ENCODE measurements at places on chromosomes 6 and 20. TPM values are rescaled to one million over a fixed set of nuclear protein-coding genes. Genes with fewer than 3 reads are reported as not detected.

- no peaks in the 10 kb centered on the region for H3K4me1 ChIP-seq
- no peak overlapping the region for H3K4me3 ChIP-seq
- no peaks in the 10 kb centered on the region for H3K27me3 ChIP-seq
- no peaks in the 10 kb centered on the region for H3K36me3 ChIP-seq
- no peak for DNase-seq
These were observed 855.8 kb downstream of the HACE1 start for GRCh38 chr6:104003803-104004516.

DNA sequence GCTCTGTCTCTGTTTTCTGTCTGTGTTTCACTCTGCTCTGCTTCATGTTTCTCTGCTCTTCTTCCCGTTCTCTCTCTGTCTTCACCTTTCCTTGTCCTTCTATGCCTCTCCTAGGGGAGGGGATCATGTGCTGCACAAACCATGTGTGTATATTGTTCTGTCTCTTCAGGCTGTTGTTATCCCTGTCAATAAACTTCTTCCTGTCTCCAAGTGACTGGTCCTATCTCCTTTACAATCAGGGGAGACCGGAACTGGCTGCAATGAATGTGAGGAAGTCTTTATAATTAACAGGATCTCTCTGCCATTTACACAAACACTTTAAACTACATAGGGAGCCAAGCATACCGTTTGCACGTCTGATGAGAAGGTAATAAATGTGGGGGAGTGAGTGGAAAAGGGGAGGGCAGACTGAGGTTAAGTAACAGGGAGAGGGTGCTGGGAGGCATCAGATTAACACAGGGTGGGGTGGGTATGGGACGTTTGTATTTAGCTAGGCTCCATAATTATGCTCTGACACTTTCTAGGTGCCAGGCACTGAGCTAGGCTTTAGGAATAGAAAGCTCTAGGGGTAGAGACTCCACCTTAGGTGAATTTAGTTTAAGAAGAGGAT lies 626.1 kb downstream of the DHX35 start:
- H3K27ac ChIP-seq, result no peak overlapping the region
- H3K27me3 ChIP-seq, result no peaks in the 10 kb centered on the region
- H3K4me3 ChIP-seq, result no peak overlapping the region
- no peaks in the 10 kb centered on the region for H3K4me1 ChIP-seq
- no peak for DNase-seq

- no peak overlapping the region for H3K4me3 ChIP-seq
- H3K27ac ChIP-seq, result no peak overlapping the region
- peak; percentile 82 for DNase-seq
- no peaks in the 10 kb centered on the region for H3K4me1 ChIP-seq
These were observed 101.0 kb upstream of the DTNBP1 start for GRCh38 chr6:15763837-15764236.

GRCh38 chr6:128259730-128260685 lies 260.4 kb downstream of the PTPRK start:
- no peaks in the 10 kb centered on the region for H3K27me3 ChIP-seq
- H3K4me3 ChIP-seq, result no peak overlapping the region
- no peak for DNase-seq
- no peak overlapping the region for H3K27ac ChIP-seq
- no peaks in the 10 kb centered on the region for H3K36me3 ChIP-seq

DNA sequence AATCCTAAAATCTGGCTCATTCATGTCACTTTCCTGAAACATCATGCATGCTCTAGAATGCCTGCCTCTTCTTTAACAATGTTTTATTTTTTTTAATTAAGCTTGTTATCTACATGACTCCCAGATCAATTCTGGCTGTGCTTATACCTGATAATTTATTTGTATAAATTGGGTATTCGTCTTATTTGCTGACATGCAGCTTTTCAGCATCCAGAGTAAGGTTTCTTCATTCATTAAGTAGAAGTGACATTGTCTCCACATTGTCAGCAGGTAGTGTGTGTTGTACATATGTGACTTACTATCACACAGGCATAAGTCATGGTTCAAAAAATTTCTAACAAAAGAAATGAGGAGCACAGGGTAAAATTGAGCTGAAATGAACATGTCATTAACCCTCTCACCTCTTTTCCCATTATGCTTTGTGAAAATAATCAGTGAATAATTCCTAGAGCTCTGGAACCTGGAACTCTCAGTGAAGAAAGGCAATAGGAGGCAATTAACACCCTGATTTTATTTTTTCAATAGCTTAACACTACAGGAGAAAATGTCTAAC lies 157.4 kb downstream of the OPRM1 start:
- no peaks in the 10 kb centered on the region for H3K27me3 ChIP-seq
- H3K27ac ChIP-seq, result no peak overlapping the region
- H3K4me1 ChIP-seq, result no peaks in the 10 kb centered on the region
- no peak overlapping the region for H3K4me3 ChIP-seq

- no peaks in the 10 kb centered on the region for H3K36me3 ChIP-seq
- DNase-seq, result no peak
- H3K27me3 ChIP-seq, result no peaks in the 10 kb centered on the region
- no peak overlapping the region for H3K4me3 ChIP-seq
- no peak overlapping the region for H3K27ac ChIP-seq
These were observed 872 bp downstream of the HSPA12B start for GRCh38 chr20:3733119-3733995.

DNA sequence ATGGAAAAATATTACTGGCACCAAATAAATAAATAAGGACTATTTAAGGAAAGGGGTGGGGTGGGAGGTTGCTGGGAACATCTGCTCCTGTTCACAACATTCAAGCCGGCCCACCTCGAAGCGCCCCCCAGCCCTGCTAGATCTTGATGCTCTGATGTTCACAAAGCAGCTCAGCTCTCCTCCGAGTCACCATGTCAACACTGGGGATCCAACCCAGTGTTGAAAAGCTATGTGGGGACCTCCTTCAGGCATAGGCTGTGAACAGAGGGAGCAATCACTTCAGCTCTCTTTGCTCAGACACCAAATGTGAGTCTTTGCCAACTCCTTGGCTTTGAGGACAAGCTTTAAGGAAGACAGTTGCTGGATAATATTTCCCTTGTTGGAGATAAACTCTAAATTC lies 176.8 kb upstream of the NT5E start:
- H3K36me3 ChIP-seq, result no peaks in the 10 kb centered on the region
- H3K27me3 ChIP-seq, result no peaks in the 10 kb centered on the region
- H3K27ac ChIP-seq, result no peak overlapping the region

- DNase-seq, result no peak
- H3K36me3 ChIP-seq, result no peaks in the 10 kb centered on the region
- no peak overlapping the region for H3K4me3 ChIP-seq
These were observed 68.0 kb downstream of the BMP7 start for GRCh38 chr20:57198132-57199072.

SIRPG gene
- not detected for total RNA-seq

Data from right lobe of liver (tissue), 6 donors.